Progenitor cell of endocrine pancreas (in vitro differentiated cells): ENCODE measurements at places on chromosomes 6 and 20.

- no peak for DNase-seq
Observed at GRCh38 chr20:35490736-35491181, 35.4 kb downstream of the CEP250 start.

GRCh38 chr6:43336382-43336781 is 27.8 kb upstream of the CRIP3 start:
- DNase-seq: no peak

GRCh38 chr6:149050160-149050559 is 267.4 kb upstream of the TAB2 start:
- DNase-seq: no peak

DNA sequence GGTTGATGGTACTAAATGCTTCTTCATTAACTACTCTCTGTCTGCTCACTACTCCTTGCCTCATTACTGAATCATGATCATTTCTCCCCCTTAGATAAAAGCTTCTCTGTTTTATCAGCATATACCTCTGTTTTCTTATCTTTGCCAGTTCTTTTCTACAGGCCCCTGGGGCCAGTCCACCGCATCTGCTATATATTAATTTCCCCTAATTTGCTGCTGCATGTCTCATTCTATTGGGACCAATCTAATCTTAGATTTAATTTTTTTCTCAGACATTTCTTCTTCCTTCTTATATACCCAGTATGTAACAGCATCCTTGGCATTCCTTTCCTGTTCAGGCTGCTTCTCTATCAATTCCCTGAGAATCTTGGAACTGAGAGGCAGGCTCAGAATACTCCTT is 51.2 kb downstream of the GRIK2 start:
- DNase-seq: no peak

DNA sequence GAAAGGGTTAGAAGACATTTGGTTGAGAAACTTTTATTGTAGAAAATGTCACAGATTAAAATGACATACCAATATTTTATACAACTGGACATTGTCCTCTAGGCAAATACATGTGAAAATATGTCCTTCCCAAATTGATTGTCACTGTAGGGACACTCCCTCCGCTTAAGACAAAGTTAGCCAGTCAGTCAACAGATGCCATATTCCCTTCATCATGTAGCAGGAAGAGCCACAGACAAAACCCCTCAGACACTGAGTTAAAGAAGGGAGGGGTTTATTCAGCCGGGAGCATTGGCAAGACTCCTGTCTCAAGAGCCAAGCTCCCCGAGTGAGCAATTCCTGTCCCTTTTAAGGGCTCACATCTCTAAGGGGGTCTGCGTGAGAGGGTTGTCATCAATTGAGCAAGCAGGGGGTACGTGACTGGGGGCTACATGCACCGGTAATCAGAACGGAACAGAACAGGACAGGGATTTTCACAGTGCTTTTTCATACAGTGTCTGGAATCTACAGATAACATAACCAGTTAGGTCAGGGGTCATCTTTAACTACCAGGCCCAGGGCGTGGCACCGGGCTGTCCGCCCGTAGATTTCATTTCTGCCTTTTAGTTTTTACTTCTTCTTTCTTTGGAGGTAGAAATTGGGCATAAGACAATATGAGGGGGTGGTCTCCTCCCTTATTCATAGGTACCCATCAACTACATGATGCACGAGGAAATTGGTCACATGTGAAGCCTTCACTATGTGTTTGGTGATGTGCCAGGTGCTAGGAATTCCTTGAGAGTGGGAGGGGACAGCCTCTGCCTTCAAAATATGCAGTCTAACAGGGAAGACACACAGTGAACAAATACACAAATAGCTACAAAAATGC is 155.7 kb upstream of the CDYL start:
- DNase-seq: no peak
